Heart left ventricle (tissue), 16 donors: ENCODE measurements at places on chromosomes 5 and 9. TPM values are rescaled to one million over a fixed set of nuclear protein-coding genes. Genes with fewer than 3 reads are reported as not detected.

NUTM2F gene
- total RNA-seq = not detected

ZNF354C gene
- total RNA-seq = 5.3 TPM

ZNF366 gene
- 18.5 TPM for total RNA-seq

PCDHAC1 gene
- 0.88 TPM for total RNA-seq

MED10 gene
- total RNA-seq = 27.1 TPM

TSPAN17 gene
- 53.1 TPM for total RNA-seq

MAMDC2 gene
- 4.9 TPM for total RNA-seq

INSL4 gene
- total RNA-seq = not detected

ABO gene
- 3.5 TPM for total RNA-seq

DNA sequence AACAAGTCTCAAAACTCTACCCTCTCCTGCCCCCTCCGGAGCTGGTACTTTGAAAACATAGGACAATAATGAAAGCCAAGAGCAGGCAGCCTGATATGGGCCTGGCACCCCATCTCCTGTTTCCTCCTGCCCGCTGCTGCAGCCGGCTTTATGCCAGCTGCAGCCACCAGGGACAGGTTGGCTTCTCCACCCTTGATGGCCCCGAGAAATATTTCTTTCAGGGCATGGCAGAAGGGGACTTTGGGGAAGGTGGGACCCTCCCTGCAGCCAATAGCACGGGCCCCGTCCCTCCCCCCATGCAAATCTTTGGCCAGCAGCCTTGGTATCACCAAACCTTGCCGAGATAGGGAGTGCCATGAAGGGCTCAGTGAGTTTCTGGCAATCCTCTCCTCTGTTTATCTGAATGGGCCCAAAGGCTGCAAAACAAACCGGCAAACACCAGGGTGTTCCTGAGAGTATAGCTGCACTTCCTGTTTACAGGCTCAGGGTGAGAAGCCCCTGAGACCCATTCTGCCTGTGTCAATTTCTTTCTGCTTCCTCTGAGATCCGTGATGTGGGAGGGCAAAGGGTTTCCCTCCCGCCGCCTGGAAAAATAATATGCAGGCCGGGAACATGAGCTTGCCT, 73.4 kb upstream of the BOD1 start:
- no peak for DNase-seq

DNA sequence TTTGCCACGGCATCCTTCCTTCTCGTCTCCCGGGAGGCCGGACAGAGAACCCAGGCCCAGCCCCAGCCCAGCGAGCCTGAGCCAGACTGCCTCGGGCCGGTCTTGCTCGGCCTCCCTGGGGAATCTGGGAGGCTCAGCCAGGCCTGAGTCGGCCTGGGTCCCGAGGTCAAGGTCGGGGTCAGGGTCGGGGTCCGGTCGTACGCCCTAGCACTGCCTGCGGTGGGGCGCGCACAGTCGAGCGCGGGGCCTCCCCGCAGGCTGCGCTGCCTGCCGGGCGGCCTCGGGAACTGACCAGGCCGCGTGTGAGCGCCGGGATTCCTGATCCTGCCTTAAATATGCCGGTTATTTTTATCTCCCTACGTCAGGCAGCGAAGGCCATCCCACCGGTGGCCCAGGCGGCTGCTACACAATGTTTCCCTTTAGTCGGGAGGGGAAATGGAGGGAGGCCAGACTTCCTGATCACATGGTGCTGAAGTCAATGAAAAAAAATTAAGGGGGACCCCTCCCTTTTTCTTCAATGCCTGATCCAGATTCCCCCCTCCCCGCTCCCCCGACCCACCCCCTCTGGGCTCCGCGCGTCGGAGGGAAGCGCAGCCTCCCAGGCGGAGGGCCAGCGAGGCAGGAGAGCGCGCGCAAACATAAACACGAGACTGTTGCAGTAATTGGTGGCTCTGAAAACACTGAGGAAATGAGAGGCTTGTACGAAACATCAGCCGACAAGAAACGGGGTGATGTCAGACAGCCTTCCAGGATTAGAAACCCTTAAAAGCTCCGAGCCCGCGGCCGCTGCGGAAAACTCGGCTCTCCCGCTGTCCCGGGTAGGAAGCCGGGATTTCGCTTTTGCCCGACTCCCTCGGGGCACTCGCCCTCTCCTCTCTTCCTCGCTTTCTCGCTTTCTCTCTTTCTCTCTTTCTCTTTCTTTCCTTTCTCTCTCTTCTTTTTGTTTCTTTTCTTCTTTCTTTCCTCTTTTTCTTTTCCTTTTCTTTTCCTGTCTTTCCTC, 148.2 kb upstream of the KLF4 start:
- DNase-seq = peak; percentile 95

- DNase-seq = peak; percentile 45
Measured at GRCh38 chr9:14014218-14014617, 299.7 kb downstream of the NFIB start.

GRCh38 chr5:30121043-30121442, 1072.4 kb upstream of the CDH6 start:
- DNase-seq = no peak

DNA sequence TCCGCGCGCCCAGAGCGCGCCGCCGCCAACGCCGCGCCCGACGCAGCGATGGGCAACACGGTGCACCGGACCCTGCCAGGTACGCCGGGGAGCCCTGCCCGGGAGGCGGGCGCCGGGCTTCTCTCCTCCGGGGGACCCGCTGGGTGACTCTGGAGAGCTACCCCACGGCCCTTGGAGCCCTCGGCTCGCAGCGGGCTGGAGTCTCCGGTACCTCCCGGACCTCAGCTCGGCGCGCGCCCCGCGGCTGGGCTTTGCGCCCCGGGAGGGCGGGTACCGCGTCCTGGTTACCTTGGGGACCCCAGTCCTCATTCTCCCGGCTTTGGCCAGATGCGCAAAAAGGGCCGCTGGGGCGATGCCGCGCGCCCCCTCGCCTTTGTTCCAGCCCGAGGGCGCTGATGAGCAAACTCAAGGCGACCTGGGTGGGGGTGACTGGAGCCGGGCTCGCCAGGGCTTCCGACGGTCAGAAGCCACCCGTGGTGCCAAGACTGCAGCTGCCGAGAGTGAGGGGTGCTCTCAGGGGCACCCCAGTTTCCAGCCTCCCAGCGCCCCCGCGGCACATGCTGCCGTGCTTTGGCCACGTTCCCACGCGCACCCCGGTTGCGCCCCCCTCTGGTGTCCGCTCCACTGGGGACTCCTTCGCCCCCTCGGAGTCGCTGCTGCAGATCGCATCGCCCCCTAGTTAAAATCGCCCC, 442 bp downstream of the NEURL1B start:
- DNase-seq = no peak

- no peak for DNase-seq
Measured at GRCh38 chr5:149707097-149707496, 23.0 kb upstream of the PPARGC1B start.

GRCh38 chr9:131744720-131745201, 4.9 kb upstream of the RAPGEF1 start:
- DNase-seq = no peak

- peak; percentile 52 for DNase-seq
Measured at GRCh38 chr5:137665678-137666460, 70.0 kb downstream of the KLHL3 start.

DNA sequence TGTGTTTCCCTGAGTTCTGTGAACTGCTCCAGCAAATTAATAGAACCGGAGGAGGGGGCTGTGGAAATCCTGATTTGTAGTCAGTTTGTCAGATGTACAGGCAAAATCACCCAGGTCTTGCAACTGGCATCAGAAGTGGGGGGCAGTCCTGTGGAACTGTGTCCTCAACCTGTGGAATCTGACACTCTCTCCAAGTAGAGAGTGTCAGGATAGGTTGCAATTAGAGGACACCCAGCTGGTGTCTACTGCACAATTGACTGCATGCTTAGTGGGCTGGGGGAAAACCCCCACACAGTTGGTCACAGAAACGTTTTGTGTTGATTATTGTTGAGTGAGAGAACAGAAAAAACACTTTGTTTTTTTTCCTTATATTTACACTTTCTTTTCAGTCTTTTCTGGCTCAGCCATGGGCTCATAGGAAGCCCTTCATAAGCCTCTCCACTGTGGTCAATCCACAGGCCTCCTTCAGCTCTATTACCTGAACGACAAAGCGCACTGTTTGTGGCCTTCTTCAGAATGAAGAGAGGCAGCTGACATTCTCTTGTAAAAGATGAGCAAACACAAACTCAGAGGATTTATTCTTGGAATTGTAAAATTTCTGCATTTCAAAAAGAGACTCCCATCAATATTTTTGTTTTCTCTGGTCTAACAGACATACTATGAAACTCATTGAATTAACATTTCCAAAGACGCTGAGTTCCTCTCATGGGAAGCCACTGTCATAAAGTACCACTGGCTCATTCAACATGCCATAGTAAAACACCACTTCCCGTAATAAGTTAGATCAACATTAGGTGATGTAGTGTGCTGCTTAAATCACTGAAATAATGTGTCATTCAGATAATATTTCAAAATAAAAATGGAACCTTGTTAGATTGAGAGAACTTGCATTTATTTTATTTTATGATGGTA, 348.9 kb upstream of the RFX3 start:
- DNase-seq = no peak

- DNase-seq = no peak
Measured at GRCh38 chr5:60893521-60893920, 49.5 kb upstream of the ELOVL7 start.

DNA sequence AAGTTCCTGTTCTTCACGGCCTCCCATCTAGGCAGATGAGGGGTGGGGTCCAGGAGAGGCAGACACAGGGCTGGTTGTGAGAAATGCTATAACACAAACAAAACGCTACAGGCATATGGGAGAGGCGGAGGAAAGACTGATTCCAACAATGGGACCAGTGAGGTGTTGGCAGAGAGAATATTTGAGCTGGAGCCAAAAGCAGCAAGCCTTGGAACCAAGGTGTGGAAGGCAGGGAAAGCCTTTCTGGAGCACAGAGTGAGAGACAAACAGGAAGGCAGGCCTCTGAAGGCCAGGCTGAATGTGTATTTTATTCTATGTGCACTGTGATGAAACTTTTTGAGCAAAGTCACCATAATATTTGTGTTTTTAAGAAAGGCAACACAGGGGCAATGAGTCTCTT, 2.9 kb downstream of the ATPSCKMT start:
- no peak for DNase-seq

- no peak for DNase-seq
Measured at GRCh38 chr5:162268694-162269481, 201.3 kb downstream of the GABRG2 start.

DNA sequence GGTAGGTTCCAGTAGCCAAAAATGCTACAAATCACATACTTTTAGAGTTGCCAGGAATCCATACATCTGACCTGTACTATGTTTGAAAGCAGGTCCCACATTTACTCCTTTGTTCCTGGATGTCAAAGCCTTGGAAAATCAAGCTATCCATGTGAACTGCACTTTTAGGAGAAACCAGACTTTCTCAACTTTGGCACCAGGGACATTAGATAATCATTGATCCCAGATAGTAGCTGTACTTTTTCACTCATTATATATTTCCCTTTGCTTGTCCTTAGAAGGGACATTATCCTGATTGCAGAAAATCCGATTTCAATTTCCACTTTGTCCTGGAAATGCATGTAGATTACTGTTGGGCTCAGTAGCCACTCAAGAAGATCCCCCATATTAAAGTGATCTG, 44.1 kb upstream of the SLC28A3 start:
- DNase-seq = no peak

DNA sequence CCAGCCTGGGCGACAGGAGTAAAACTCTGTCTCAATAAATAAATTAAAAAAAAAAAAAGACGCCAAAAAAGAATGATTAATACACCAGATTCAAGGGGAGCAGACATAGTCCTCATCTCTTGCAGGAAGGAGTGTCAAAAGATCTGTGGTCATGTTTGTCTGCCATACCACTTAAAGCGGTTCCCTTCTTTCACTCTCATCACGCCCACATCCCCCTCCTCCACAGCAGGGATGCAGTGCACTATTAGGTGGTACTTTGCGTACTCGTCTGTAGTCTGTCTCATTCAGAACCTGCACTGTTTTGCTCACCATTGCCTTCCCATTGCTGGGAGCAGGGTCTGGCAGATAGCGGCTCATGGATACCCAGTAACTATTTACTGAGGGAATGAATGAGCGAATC, 11.2 kb downstream of the CDHR2 start:
- no peak for DNase-seq

- DNase-seq = no peak
Measured at GRCh38 chr9:75265525-75265972, 177.2 kb downstream of the OSTF1 start.

DNA sequence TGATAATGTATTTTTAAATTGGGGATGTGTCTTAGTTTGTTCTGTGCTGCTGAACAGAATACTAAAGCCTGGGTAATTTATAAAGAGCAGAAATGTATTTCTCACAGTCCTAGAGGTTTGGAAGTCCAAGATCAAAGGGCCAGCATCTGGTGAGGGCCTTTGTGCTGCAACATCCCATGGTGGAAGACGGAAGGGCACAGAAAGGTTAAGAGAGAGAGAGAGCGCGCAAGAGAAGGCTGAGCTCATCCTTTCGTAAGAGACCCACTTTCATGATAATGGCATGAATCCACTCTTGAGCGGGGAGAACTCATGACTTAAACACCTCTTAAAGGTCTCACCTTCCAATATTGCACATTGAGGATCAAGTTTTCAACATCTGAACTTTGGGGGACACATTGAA, 79.1 kb upstream of the GOLM1 start:
- DNase-seq = no peak

DNA sequence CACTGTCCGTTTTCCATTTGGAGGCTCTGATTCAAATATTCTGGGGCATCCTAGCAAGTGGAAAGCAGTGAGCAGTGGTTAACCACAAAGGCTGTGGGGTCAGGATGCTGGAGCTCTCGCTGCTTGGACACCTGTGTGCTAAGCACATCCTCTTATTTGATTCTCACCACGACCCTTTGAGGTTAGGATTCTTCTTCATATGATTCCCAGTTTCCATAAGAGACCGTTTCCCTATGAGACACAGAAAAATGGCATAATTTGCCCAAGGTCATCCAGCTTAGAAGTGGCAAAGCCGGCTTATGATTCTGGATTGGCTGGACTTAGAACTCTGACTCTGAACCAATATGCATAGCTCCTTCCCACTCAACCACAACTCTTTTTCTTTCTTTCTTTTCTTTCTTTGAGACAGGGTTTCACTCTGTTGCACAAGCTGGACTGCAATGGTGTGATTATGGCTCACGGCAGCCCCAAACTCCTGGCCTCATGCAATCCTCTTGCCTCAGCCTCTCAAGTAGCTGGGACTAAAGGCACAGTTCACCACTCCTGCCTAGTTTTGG, 207.7 kb downstream of the TTLL11 start:
- no peak for DNase-seq

- DNase-seq = no peak
Measured at GRCh38 chr5:89313804-89314588, 431.0 kb upstream of the MEF2C start.

- no peak for DNase-seq
Measured at GRCh38 chr5:87008751-87009560, 258.7 kb upstream of the RASA1 start.
